ENCODE measurements at places on chromosomes 4 and X.

GRCh38 chr4:58247792-58248191 is 1137.6 kb upstream of the IGFBP7 start:
- DNase-seq = no peak

GRCh38 chr4:42554072-42554471 is 102.8 kb downstream of the ATP8A1 start:
- DNase-seq = no peak

GRCh38 chrX:78514852-78515251 is 144.3 kb downstream of the RTL3 start:
- no peak for DNase-seq

- no peak for DNase-seq
Measured at GRCh38 chrX:132590350-132591026, 101.7 kb upstream of the MBNL3 start.

- DNase-seq = no peak
Measured at GRCh38 chr4:4485806-4486205, 56.0 kb downstream of the STX18 start.
